ENCODE measurements at places on chromosomes 2 and 18.

DNA sequence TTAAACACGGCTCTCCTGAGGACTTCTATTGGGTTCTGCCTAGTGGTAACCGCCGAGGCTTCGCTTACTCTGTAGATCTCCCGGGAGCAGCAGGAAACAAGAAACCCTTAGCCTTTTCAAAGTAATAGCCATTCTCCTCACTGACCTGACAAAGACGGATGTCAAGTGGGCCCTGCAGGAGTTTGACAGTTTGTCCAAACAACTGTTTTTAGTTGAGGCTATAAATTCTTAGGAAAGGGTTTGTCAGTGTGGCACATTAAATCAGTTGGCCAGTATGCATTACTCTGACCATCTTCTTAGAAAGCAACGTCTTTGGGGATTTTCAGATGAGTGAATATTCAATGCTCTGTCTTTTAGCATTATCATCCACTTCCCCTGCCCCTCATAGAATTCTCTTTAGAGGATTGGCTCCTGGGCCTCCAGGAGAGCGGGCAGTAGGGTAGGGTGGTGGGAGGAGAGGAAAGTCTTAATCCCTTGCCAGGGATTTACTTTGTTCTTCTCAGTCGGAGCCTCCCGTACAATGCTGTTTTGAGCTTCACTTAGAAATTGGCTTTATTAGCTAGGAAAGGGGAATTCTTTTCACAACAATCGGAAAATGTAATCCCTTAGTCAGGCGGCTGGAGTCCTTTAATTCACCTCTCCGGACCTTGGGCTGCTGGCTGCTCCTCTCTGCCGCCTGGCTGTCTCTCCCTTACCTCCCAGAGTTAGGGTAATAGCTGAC is 13.3 kb upstream of the C18orf32 start:
- no peak for DNase-seq

DNA sequence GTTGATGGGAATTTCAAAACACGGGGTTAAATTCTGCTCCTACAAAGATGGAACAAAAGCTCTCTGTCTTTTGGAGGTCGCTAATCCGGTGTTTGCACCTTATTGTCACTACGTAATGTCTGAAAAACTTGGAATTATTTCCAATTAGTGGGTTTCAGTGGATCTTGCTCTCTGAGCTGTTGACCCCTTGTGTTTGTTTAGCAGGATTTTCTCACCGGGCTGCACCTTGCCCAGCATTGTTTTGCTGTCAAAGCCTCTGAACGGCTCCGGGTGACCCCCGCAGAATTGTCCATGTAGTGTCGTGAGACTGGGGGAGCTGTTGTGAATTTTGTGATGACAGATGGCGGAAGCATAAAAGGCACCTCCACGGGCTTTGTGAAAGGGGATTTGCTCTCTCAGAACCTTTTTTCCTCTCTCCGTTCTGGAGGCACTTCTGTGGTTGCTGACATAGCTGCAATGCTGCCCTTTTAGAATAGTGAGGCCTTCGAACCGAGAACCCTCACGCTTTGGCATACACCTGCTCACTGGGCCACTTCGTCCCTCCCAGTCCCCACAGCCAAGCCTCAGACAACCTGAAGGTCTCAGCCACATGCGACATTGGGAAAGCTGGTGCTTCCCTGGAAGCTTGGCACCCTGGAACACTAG is 129.4 kb downstream of the ACOXL start:
- no peak for DNase-seq

GRCh38 chr2:47568164-47568850 is 165.4 kb downstream of the MSH2 start:
- no peak for DNase-seq

GRCh38 chr18:9038277-9038871 is 64.1 kb upstream of the NDUFV2 start:
- DNase-seq = no peak
